Stimulated activated CD4-positive, alpha-beta T cell treated with anti-CD3 and anti-CD28 coated beads, Interleukin-15, amount 100 ng/mL, for 24 hours (primary cell): ENCODE measurements at places on chromosomes 6 and 20.
A peak's percentile ranks its signal among the peaks of the same experiment; 100 is the strongest.

GRCh38 chr20:36128463-36129159 lies 25.9 kb upstream of the EPB41L1 start:
- no peak for DNase-seq

GRCh38 chr6:9370480-9370879 lies 935.1 kb upstream of the SLC35B3 start:
- no peak for DNase-seq

- DNase-seq: peak; percentile 74
Measured at GRCh38 chr6:28597217-28597835, 71.6 kb downstream of the GPX5 start.

GRCh38 chr6:168765752-168766151 lies 324.8 kb downstream of the SMOC2 start:
- DNase-seq: no peak

DNA sequence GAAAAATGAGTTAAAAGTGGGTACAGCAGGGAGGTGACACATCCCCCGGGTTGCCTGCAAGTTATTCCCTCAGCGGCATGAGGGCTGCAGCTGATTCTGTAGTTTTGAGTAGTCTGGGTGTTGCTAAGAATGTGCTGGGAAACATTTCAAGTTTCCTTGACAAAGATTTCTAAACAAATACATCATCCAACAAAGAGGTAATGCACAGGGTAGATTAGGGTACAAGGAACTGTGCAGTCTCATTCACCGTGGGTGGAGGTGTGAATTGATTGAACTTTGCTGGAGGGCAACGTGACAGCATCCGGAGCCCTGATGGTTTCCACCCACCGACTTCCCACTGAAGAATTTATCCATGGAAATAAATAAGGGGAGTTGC lies 21.8 kb downstream of the CASS4 start:
- no peak for DNase-seq

GRCh38 chr6:168226061-168226752 lies 93.4 kb downstream of the DACT2 start:
- DNase-seq: no peak

DNA sequence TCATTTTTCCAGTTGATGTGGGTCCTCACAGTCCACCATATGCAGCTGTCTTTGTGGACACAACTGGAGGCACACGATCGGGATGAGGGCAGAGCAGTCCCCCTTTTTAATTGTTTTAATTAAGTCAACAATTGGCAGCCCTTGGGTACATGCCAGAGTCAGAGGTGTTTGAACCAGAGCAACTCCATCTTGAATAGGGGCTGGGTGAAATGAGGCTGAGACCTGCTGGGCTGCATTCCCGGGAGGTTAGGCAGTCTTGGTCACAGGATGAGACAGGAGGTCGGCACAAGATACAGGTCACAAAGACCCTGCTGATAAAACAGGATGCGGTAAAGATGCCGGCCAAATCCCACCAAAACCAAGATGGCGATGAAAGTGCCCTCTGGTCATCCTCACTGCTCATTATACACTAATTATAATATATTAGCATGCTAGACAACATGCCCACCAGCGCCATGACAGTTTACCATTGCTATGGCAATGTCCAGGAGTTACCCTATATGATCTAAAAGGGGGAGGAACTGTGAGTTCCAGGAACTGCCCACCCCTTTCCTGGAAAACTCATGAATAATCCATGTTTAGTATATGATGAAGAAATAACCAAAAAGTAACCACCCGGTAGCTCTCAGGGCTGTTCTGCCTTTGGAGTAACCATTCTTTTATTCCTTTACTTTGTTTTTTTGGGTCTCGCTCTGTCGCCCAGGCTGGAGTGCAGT lies 31.8 kb upstream of the BLCAP start:
- DNase-seq: no peak

DNA sequence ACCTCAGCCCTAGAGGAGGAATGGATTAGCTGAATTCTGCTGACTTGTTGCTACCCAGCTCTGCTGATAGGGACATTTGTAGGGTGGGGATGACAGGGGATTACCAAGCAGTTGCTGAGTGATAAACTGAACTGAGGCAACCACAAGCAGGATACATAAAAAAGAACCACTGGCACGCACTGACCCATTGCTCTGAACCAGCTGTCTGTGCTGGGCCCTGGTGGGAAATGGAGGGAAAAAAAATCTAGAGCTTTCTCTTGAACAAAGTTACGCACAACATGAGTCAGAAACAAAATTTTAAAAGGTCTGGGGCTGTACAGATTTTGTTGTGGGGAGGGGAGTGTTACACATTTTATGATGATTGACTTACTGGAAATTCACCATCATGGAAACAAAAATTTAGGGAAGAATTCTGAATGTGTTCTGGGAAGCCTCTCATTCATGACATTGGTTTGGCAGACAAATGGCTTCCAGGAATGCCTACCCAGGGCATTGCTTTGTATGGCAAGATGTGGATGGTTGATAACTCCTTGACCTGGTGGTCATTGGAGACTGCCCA lies 37.7 kb downstream of the FOXO3 start:
- DNase-seq: no peak

- no peak for DNase-seq
Measured at GRCh38 chr6:41652866-41653652, 14.8 kb downstream of the MDFI start.

- no peak for DNase-seq
Measured at GRCh38 chr6:90186637-90187371, 109.8 kb downstream of the BACH2 start.

GRCh38 chr6:132369526-132369925 lies 31.7 kb downstream of the MOXD1 start:
- no peak for DNase-seq

DNA sequence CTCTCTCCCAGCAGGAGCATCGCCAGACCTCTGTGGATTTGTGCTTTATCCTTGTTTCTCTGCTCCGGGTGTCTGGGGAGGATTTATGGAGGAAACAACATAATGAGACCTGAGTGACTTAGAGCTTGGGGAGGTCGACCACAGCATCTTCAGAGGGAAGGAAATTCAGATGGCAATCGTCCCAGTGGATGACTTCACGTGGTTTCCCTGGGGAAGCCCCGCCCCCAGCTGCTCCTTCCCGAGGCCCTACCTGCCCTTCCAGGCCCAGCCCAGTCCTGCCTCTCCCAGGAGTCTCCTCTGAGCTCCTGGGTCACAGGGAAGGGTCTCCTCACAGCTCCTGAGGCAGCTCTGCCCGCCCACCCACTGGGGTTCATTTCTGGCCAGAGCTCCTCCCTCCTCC lies 430.3 kb upstream of the SULF2 start:
- DNase-seq: no peak

DNA sequence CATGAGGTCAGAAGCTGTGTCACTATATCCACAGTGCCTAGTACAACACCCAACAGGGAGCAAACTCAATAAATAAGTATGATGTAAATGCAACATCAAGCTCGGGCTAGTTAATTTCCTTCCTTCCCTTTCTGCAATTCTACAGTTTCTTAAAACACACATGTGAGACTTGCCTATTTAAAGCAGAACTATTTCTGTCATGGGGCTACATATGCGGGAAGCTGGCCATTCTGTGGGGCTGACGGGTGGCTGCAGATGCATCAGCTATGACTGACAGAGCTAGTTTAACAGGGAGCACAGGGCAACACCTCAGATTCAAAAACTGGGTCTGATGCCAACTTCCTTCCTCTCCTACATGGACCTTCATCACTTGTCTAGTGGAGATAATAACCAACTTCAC lies 118.1 kb upstream of the ENPP5 start:
- no peak for DNase-seq

- DNase-seq: no peak
Measured at GRCh38 chr6:116888732-116889360, 11.8 kb downstream of the RFX6 start.

DNA sequence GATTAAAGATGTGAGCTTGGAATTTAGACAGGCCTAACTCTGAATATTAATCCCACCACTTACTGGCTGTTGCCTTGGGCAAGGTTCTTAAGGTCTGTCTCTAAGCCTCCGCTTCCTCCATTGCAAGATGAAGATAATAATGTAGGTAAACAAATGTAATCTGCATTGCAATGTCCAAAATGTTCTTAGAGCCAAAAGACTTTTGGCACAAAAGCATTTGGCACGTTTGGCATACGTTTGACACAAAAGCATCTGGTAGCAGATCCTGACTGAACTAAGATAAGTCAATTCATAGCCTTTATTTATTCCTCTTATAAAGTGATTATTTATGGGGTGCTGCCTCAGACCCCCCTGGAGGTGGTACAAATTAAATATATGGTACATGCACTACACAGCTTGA lies 229.9 kb upstream of the STXBP5 start:
- DNase-seq: no peak

DNA sequence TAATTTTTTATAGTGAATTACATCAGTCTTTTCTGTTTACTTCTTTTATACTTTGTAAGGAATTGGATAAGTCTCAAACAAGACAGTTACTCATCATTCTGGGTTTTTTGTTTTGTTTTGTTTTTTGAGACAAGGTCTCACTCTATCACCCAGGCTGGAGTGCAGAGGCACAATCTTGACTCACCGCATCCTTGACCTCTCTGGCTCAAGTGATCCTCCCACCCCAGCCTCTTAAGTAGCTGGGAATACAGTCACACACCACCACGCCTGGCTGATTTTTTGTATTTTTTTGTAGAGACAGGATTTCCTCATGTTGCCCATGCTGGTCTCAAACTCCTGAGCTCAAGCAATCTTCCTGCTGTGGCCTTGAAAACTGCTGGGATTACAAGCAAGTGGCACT lies 524.3 kb downstream of the EYS start:
- no peak for DNase-seq

DNA sequence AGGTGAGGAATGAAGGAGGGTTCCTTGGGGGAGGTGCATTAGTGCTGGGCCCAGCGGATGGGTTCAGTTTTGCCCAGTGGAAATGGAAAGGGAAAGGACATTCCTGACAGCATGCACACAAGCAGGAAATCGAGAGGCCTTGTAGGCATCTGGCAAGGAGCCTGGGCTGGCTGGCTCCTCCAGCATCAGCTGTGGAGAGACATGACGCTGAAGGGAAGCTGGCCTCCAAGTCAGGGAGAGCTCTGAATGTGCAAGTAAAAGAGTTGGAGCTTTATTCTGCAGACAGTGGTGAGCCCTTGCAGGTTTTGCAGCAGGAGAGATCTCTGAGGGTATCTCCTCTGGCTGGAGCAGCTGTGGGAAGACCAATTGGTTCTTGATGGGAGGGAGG lies 154.3 kb downstream of the MRPL14 start:
- no peak for DNase-seq

- peak; percentile 45 for DNase-seq
Measured at GRCh38 chr6:2542858-2543218, 207.9 kb downstream of the MYLK4 start.

DNA sequence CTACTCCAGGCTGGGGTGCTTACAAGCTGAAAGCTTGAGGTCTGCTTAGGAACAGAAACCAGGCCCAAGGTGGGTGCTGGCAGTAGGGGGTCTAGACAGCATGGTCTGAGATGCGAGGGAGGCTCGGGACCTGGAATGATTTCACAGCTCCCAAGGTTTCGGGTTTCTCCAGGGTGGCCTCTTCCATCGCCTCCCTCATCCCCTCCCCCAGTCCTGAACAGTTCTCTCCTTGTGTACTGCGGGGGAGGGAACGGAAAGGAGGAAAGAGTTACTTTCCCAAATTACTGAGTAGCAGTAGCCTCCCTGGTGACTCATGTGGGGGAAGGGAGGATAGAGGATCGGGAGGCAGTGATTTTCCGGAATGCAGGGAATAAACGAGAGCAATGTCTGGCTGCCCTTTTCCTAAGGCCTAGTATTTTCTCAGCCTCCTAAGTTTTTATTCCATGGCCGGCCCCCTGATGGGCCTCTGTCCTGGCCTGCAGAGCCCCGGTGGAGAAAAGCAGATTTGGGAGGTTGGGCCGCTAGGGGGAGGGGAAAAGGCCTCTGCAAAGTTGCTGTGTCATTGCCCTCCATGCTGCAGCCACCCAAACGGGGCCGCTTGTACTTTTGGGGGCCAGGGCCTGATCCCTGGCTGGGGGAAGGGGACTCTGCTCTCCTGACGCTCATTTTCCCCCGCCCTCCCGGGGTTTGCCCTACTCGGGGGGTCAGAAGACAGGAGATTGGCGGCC lies 1.5 kb downstream of the BRD2 start:
- DNase-seq: peak; percentile 82
